CD4-positive, alpha-beta T cell treated with Interleukin-12 subunit alpha and Interleukin-12 subunit beta, for 1 hour (primary cell): ENCODE measurements at places on chromosomes 3 and 15.

DNA sequence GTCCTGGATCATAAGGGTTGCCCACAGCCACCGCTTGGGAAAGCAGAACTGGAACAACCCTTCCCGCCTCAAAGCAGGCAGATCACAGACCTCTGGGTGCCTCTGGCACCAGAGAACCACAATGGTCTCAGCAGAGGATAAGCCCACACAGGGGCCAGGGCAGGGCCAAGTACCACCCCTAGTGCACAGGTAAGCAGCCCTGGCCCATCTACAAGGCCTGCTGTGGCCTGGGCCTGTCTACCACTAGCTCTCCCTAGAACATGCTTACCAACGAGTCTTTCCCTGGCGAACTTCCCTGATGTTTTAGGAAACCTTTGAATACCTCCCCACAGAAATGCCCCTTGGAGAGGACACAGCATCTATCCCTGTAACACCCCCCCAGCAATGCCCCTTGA is 28.3 kb downstream of the TNK2 start:
- no peak for DNase-seq

DNA sequence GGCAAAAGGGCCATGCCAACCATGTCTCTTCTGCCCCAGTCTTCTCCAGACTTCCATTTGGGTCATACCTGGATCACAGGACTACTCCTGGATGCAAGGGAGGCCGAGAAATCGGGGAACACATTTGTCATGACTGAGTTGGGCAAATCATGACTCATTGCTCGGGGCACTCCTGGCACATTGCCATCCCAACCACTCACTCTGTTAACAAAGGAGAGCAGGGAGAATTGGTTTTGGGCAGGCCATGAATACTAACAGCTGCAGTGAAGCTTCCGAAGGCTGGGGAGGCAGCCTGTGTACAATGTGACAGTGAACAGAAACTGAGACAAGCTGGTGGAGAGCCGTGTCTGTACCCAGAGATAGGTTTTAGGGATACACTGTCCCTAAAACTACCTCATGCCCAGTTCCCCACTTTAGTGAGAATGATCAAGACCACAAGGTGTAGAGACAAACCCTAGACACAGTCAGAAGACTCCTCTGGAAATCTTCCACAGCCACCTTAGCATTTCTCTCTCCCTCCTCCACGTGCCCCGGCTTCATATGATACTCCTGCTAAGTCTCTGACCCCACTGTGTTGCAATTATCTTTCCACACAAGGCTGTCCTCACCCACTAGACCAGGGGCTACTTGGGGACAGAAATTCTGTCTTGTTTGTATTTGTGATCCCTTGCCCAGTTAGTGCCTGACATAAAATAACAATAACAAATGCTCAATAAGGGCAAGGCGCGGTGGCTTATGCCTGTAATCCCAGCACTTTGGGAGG is 10.5 kb upstream of the BUB1B start:
- no peak for DNase-seq

- no peak for DNase-seq
These were observed 8.4 kb downstream of the GOLM2 start for GRCh38 chr15:44296625-44297524.

DNA sequence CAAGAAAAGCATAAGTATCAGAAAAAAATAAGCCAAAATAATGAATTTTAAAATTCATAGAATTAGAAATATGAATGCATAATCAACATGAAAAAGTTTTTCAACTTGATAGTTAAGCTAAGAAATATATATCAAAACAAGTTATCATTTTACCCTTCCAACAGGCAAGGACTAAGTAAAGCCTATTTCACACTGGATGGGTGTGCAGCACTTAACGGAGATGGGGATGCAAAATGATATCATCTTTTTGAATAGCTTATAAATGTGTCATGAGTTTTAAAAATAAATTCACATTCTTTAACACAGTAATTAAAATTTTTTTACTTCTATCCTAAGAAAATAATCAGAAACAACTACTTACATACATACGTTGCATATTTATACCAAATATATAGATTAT is 20.9 kb downstream of the PIK3R4 start:
- DNase-seq: no peak

- DNase-seq: no peak
These were observed 220.9 kb upstream of the NANOGP8 start for GRCh38 chr15:35305946-35306345.
